Stimulated activated CD4-positive, alpha-beta T cell treated with anti-CD3 and anti-CD28 coated beads, TNF-alpha, amount 100 ng/mL, for 1 hour (primary cell): ENCODE measurements at places on chromosomes 2 and 18.

- DNase-seq, result no peak
Measured at GRCh38 chr2:237315170-237315828, 98.7 kb downstream of the COL6A3 start.

- no peak for DNase-seq
Measured at GRCh38 chr2:73297151-73297559, 3.8 kb upstream of the EGR4 start.

- DNase-seq, result no peak
Measured at GRCh38 chr2:660029-660428, 17.2 kb downstream of the TMEM18 start.

DNA sequence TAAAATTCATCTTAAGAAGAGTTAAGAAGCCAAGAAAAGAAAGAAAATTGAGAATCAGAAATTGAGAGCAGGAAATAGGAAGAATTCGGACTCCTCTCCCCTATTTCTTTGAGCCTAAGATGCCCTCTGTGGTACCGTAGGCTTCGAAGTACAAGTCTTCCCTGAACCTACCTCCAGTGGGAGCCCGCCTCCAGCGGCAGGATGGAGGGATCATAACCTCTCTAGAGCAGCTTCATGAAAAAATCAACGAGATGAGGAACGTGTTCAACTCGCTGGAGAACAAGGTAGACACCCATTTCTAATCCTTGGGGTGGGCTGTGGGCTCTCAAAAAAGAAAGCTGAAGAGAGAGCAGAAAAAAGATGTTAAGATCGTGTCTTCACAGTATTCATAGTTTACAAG lies 36.3 kb downstream of the ARHGEF33 start:
- no peak for DNase-seq

GRCh38 chr2:54672590-54673456 lies 50.6 kb upstream of the EML6 start:
- no peak for DNase-seq
